ENCODE measurements at places on chromosomes 2 and 18. TPM values are rescaled to one million over a fixed set of nuclear protein-coding genes. Genes with fewer than 3 reads are reported as not detected.

GRCh38 chr2:107380912-107381311, 445.8 kb upstream of the RGPD4 start:
- no peak for DNase-seq

DNA sequence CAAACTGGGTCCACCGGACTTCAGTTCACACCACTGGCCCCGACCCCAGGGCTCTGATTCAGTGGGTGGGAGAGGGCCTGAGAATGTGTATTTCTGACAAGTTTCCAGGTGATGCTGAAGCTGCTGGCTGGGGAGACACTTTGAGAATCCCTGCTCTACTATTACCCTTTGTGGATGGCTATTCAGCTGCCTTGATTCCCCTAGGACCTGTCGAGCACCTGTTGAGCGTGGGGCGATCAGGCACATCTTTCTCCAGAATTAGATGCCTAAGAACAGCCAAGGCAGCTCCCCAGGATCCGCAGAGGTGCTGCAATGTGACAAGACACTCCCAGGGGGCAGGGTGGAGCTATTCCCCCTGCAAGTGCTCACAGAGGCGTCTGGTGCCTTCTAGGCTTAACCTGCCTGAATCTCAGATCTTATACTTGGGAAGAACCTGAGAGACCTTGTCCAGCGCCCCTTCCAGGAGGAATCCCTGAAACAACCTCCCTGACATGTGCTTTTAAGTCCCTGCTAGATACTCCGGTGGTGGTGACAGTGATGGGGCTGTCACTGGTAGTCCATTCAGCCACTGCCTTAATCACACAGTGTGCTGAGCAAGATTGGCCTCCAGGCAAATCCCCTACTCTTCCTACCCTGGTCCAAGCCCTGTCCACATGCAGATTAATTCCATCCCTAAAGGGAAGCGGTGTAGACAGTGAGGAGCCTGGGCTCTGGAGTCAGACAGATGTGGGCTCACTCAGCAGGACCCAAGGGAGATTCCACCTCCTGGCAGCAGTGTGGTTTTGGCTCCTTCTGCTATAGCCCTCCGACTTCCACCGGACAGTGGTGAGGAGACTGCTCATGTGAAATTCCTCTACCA, 43.4 kb upstream of the OTOF start:
- no peak for DNase-seq

GRCh38 chr18:58638441-58638840, 9.6 kb upstream of the ALPK2 start:
- DNase-seq, result no peak

PLGLB2 gene
- 0.61 TPM for total RNA-seq

DCC gene
- 4.6 TPM for total RNA-seq

DNA sequence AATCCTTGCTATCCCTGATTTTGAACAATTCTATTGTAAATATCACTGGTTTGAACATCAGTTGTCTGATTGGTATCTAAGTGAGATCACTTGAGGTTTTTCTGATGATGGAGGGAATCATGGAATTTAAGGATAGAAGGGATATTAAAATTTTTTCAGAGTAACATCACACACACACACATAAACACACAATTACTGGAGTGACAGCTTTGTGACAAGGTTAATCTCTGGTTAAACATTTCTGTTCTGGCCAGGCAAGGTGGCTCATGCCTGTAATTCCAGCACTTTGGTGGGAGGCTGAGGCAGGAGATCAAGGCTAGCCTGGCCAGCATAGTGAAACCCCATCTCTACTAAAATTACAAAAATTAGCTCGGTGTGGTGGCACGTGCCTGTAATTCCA, 85.3 kb downstream of the SOCS6 start:
- DNase-seq, result no peak

DNA sequence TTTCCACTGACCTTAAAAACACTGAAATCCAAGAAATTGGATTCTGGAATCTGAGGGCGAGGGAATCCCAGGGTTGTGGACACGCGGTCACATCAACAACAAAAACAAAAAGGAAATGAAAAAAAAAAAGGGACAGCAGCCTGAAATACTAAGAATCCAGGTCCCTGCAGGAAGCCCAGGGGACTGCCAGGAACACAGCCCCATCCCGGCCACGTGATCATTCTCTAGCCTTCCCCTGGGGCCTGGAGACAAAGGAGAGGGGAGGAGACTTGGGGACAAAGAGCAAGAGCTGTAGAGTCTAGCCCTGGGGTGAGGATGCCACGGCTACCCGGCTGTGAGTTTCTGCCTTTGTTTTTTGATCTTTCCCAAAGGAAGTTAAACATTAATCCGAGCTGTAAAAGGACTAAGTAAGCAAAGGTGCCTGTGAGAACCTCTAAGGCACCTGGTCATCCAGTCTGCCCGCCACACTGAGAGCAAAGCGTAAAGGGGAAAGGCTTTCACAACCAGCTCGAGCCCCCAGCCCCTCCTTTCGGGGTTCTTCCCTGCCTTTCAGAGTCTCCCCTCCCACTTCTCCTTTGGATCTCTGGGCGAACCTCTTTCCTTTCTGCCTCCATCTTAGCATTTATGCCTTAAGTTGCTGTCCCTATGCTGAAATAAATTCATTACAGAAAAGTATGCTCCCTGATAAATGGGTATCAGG, 57.9 kb upstream of the MSH2 start:
- DNase-seq, result peak; percentile 99

DNA sequence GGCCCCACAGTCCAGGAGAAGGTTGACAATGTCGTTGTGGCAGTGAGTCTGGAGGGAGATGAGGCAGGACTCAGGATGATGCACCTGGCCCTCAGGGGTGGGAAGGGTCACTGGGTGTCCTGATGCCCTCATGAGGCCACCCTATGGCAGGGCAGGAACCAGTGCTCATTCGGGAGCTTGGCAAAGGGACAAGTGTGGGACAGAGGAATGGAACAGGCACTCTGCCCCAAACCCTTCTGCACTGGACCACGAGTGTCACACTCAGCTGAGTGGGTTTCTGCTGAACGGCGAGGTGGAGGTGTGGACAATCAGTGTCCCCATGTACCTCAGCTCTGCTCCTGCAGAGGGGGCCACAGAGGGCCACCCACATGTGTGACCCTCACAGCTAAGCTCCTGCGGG, 32.0 kb downstream of the ANKMY1 start:
- no peak for DNase-seq

ANKRD62 gene
- 0.06 TPM for total RNA-seq

- no peak for DNase-seq
Observed at GRCh38 chr2:207151048-207151447, 14.7 kb downstream of the KLF7 start.

PRKCE gene
- 46.0 TPM for total RNA-seq

GRCh38 chr2:232321156-232321816, 57.3 kb upstream of the ALPP start:
- no peak for DNase-seq

CEP68 gene
- total RNA-seq, result 11.5 TPM

- no peak for DNase-seq
Observed at GRCh38 chr18:49279041-49279440, 181.4 kb downstream of the DYM start.

DNA sequence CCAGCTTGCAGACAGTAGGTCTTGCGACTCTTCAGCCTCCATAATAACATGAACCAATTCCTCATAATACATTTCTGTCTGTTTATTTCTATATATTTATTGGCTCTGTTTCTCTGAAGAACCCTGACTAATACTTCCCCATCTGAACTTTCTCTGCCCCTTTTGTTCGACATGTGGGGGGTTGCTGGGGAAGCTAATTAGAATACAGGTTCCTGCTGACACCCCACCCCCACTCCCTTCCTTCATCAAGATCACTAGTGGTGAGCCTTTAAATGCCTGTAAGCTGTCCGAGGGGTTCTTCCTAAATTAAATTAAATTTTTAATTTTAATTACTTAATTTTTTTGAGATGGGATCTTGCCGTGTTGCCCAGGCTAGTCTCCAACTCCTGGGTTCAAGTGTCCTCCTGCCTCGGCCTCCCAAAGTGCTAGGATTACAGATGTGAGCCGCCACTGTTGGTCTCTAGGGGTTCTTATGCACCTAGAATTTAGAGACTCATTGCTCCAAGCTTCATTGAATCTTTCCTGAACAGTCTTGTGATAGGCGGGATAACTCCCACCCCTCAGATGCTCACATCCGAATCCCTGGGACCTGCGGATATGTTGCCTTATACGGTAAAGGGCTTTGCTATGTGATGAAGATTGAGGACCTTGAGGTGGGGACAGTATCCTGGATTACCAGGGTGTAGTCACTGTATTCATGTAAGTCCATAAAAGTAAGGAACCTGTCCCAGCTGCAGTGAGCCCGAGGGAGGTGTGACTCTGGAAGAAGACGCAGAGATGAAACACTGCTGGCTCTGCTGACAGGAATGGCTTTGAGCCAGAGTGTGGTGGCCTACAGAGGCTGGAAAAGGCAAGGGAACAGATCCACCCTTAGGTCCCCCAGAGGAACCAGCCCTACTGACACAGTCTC, 26.2 kb downstream of the HPCAL1 start:
- no peak for DNase-seq

GRCh38 chr2:217058791-217059755, 199.2 kb upstream of the TNP1 start:
- DNase-seq, result no peak

DNA sequence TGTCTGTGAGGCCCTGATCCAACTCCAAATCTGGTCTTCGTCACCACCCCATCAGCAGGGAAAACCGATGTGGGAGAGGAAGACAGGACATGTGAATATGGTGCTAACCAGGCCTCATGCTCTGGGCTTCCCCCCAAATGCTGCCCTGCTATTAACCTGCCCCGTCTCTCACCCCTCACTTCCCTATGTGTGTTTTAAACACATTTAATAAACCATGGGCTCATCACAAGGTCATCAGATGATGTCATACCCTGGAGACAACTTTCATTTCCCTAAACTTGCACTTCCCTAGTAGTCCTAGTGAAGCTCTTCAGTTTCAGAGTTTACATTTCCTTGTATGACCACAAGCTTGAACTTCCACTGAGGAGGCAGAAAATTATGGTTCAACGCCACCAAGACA, 49.9 kb downstream of the CD8B2 start:
- peak; percentile 64 for DNase-seq

FAM210A gene
- 20.2 TPM for total RNA-seq

KLF7 gene
- total RNA-seq, result 51.8 TPM

- DNase-seq, result peak; percentile 93
Observed at GRCh38 chr2:121088251-121089165, 196.5 kb downstream of the TFCP2L1 start.

Measured in lung (tissue), 17 donors.